Psoas muscle (tissue), 8 donors: ENCODE measurements at places on chromosomes 16 and 17. TPM values are rescaled to one million over a fixed set of nuclear protein-coding genes. Genes with fewer than 3 reads are reported as not detected.
A peak's percentile ranks its signal among the peaks of the same experiment; 100 is the strongest.

- no peak for DNase-seq
Observed at GRCh38 chr16:2343211-2343610, 2.7 kb upstream of the ABCA3 start.

NPIPB9 gene
- total RNA-seq, result not detected

GRCh38 chr16:90057738-90058173 is 19.4 kb downstream of the PRDM7 start:
- DNase-seq, result no peak

DNA sequence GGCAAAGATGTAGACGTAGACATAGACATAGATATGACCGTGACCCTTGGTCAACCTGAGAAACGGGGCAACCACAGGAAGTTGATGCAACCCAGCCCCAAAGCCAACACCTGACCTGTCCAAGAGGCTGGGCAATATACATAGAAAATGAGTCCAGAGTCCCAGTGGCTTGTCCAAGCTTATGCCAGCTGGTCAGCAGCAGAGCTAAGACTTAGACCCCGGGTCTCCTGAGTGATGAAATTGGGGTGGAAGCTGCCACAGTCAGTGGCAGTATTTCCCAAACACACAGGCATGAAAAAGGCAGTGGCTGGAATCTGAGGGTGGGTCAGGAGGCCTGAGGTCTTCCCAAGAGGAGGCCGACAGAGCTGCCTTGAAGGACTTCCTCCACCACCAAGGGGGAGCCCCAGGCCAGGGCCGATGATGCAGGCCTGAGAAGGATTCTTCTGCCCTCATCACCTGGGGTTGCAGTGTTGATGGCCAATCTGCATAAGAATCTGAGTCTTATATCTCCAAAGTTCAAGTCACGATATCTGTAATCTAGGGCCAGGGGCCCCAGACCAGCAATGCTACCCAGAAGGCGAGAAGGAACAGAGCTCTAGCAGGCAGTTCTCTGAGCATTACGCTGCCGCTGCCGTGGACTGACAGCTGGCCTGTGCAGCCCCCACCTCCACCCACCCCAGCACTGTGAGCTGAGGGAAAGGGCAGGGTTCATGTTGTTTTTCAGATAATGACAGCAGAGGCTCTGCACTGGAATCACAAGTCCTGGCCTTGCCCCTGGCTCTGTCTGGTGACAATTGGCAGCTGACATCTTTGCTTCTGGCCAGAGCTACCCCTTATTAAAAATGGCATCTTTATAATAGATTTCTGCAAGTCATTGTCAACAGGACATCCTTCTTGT is 72.7 kb downstream of the GNAO1 start:
- DNase-seq, result no peak

- peak; percentile 81 for DNase-seq
Observed at GRCh38 chr17:27601069-27601974, 29.7 kb upstream of the LGALS9 start.

SERPINF2 gene
- total RNA-seq, result 0.75 TPM

DNA sequence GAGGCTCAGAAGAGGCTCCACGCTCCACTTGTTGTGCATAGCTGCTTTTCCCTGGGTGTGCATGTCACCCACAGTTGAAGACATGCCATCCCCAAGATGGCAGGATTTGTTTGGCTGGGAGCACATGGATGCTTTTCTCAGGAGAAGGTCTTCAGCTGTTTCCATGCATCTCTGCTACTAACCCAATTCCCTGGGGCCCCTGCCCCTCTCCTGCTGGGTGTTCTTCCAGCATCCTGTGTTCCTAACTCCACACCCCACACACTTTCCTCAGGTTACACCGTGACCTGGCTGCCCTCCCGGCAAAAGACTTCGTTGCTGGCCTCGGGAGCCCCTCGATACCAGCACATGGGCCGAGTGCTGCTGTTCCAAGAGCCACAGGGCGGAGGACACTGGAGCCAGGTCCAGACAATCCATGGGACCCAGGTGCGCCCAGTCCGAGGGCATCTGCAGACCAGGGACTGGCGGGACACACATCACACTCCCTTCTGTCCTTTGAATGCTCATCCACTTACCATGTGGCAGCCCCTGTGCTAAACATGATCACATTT is 21.5 kb downstream of the ITGAL start:
- DNase-seq, result no peak

METTL22 gene
- 71.5 TPM for total RNA-seq

PRSS53 gene
- total RNA-seq, result 0.32 TPM

DNA sequence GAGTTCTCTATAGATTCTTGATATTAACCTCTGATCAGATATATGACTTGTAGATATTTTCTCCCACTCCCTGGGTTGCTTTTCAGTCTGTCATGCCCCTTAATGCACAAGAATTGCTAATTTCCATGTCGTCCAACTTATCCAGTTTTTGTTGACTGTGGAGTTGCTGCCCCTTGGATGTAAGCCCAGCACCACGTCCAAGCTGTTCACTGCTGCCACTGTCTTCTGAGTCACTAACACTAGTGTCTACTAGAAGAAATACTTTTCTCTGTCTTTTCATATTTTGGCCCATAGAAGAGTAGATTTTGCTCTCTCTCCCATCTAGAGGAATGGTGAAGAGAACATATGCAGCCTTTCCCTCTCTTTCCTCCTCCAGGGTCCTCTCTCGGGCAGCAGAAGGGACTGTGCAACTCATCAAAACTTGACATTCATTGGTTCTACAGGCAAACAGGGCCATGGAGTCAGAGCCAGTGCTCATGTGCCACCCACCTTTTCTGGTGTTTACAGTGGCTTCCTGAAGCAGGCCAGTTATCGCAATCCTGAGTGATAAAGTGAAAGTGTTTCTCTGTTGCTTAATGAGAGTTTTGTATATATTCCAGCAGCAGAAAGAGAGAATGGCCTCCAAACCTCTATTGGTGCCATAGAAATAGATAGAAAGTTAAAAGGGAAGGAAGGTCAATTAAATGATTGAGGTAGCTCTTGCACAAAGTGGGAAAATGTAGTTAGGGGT is 22.6 kb upstream of the PMP22 start:
- no peak for DNase-seq

MT1H gene
- not detected for total RNA-seq
